Activated T-helper 1 cell treated with Interleukin-2 at 50 U/mL for 16 hours (primary cell): ENCODE measurements at places on chromosomes 13 and 19.

- DNase-seq, result no peak
Measured at GRCh38 chr13:80690208-80690607, 349.3 kb upstream of the SPRY2 start.

DNA sequence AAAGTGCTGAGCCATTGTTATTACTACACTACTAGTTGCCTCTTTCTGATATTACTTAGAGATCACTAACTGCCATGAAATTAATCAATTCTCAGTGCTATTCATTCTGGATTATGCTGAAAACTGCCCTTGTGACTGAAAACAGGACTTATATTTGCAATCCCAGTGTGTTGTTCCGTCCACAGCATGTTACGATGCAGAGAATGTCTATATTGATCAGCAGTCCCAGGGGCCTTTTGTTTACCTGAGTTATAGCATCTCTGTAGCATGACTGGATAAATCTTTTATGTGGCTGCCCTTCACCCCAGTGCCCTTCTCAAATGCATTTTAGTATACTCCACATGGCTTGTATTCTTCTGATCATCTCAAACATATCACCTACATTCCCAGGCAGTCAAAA, 251.0 kb downstream of the GPC5 start:
- DNase-seq, result no peak

GRCh38 chr13:112668924-112669323, 20.9 kb upstream of the ATP11A start:
- no peak for DNase-seq

DNA sequence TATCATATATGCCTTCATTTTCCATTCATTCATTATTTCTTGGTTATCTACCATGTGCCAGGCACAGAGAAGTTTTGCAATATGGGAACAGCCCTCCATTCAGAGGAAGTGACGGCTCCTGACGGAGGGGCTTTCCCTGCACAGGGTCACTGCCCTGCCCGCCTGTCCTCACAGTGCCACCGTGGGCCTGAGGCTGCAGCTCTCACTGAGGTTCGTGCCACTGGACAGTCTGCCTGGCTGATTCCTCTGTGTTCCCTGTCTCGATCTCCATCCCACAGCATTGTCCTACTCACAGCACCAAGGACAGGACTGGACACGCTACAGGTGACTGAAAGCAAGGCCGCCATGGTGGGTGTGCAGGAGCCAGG, 92.7 kb downstream of the TSHZ3 start:
- no peak for DNase-seq

- DNase-seq, result no peak
Measured at GRCh38 chr19:1748115-1748872, 5.0 kb upstream of the ONECUT3 start.

GRCh38 chr19:6238256-6238642, 41.5 kb downstream of the MLLT1 start:
- DNase-seq, result no peak

DNA sequence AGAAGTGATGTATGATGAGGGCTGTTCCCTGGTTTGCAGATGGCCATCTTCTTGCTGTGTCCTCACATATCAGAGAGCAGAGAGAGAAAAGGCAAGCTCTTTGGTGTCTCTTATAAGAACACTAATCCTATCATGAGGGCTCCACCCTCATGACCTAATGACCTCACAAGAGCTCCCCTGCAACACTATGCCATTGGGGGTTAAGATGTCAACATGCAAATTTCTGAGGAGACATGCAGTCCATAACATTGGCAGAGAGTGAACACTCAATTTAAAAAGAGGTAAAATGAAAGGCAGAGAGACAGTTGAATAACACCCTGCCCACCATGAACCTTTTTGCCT, 10.9 kb downstream of the FAM187B start:
- no peak for DNase-seq

DNA sequence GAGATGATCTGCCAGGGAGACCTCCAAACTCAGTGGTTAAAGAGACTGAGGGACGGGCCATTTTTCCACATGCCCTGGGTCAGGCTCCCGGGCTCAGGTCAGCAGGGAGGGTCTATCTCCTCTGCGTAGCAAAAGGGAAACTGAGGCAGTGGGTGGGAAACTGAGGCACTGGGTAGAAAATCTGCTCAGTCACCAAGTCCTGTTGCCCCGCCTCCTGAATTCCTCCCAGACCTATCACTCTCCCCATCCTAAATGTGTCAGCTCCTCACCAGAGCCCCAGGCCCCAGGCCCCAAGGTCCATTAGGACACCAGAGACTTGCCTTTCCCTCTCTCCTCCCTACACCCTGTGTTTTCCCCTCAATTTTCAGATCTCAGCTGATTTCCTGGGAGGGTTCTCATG, 2.4 kb downstream of the CD320 start:
- DNase-seq, result no peak

DNA sequence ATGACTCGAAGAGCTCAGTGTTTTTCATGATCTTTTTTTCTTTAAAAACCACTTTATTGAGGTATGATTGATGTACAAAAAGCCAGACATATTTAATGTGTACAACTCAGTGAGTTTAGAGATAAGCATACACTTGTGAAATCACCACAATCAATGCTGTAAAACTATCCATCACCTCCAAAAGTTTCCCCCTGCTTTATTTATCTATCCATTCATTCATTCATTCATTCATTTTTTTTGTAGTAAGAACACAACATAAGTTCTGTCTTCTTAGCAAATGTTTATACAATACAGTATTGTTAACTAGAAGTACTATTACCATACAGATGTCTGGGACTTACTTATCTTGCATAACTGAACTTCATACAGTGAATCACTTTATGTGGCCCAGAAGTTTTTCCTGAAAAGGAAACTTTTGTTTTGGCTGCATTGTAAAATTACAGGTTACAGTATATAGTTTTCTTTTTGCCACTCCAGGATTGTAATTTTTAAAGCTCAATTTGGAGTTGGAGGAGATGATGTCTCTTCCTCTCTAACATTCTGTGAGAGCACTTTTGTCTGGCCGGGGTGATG, 6.7 kb downstream of the RAP2A start:
- no peak for DNase-seq
